Amygdala (tissue), 56 donors: ENCODE measurements at places on chromosomes 2 and 18.

DNA sequence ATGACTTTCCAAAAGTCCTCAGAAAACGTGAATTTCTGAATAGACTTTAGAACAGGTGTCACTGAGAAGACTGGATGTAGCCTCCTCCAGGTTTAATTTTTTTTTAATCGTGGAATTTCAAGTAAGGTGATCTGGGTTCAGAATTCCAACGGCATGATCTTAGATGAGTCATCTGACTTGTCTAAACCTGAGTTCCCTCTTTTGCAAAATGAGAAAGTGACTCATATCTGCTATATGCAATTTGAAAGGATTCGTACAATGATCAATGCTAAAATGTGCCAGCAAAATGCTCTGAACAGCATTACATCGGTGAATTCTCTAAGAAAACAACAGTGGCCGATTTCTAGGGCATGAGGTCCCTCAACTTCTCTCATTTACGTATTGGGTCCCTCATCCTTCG lies 69.1 kb upstream of the ZNF516 start:
- DNase-seq = no peak

DNA sequence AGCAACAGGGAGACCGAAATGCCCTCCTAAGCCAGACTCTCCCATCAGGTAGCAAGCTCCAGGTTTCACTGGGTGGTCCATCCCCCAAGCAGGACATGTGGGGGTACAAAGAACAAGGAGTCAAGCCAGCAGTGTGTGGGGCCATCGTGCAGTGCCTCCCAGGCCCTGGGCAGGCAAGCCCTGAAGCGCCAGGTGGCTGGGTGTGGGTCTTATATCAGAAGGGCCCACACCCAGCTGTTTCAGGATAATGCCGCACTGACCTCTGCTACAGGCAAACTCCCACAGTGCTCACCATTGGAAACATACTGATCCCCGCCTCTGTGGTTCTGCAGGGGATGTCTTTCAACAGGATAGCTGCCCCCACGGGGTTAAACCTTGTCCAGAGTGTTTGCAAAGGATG lies 174.2 kb upstream of the SMAD2 start:
- DNase-seq = no peak

- no peak for DNase-seq
Measured at GRCh38 chr2:183291436-183291835, 167.2 kb downstream of the NUP35 start.

DNA sequence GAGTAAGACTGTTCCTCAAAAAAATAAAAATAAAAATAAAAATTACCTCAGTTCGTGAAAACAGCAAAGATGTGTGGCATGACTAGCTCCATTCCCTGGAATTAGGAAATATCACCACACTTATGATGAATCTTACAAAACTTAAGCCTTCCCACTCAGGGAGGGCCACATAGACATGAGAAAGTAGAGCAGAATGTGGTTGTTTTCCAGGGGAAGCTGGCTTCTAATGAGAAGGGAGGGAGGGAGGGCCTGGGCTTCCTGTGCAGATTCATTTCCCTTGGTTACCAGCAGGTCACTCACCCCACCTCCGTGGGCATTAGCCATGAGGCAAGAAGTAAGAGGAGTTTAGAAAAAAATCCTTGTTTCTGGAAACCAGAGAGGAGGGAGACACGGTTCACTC lies 95.9 kb upstream of the RMDN2 start:
- DNase-seq = no peak

DNA sequence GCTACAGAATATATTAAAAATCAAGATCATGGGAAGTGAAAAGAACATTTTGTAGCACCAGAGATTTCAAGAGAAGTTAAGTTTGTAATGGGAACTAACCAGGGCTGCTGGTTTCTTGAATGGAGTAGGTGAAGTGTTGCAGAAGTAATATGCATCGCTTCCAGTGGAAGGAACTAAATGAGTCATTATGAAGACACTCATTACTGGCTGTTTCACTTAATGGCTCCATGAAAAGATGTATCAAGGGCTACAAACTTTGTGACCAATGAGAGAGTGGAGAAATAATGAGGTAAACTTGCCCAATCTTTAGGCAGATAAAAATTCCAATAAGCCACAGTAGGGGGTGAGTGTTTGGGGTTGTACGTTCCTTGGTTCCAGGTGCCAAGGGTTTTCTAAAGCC lies 380.4 kb upstream of the POU3F3 start:
- no peak for DNase-seq

DNA sequence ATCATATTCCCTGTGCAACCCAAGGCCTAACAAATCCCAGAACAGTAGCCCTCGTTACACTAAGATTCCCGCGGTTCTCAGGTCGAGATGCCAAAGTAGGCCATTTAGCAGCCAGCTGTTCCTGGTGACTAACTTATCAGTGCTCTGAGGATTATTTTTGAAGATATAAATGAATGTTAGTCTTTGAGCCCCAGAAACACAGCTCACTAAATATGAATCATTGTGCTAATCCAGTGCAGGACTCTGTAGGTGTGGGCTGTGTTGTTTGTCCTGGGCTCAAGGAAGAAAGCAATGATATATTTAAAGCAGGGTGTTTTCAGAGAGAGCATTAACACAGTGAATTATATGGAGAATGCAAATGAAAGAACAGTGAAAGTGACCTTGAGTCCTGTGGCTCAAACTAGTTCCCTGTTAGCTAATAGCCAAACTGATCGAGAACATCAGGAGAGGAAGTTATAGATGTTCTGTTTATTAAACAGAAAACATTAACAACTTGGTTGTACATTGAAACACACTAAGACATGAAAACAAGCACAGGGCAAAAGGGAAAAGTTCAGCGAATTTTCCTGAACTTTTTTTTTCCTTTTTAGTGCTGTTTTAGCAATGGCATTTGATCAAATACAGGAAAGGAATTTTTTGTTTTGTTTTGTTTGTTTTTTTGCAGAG lies 228.3 kb downstream of the RNF152 start:
- no peak for DNase-seq

GRCh38 chr2:145155196-145155595 lies 635.3 kb upstream of the ZEB2 start:
- DNase-seq = no peak

GRCh38 chr2:63628403-63628942 lies 39.7 kb downstream of the MDH1 start:
- DNase-seq = no peak

- no peak for DNase-seq
Measured at GRCh38 chr2:110770404-110770958, 38.1 kb downstream of the ACOXL start.

DNA sequence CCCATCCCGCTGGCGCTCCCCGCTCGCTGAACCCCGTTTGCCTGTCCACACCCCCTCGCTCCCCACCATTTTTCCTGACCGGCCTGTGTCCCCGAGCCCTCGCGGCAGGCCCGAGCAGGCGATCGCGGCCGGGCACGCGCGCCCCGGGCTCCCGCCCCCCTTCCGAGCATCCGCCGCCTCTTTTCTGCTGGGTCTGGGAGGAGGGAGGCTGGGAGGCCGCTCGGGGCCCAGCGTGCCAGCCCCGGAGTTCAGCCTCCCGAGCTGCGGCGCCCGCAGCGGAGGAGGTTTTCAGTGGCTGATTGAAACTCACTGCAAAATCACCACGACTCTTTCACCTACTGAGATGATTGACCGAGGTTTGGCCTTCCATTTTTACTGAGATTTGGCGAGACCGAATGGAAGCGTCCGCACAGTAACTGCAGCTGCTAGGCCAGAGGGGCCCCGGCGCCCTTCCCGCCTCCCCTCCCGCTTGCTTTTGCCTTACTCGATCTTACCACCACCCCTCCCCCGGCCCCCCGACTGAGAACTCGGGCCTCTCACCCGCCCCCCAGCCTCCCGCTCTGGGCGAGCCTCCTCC lies 4.8 kb downstream of the SOX11 start:
- DNase-seq = no peak

- peak; percentile 29 for DNase-seq
Measured at GRCh38 chr2:144519934-144520731, at the start of gene ZEB2. TSS of gene ZEB2 (minus strand) at chr2:144520119. CDS start at chr2:144517350, 2,769 bp downstream.

DNA sequence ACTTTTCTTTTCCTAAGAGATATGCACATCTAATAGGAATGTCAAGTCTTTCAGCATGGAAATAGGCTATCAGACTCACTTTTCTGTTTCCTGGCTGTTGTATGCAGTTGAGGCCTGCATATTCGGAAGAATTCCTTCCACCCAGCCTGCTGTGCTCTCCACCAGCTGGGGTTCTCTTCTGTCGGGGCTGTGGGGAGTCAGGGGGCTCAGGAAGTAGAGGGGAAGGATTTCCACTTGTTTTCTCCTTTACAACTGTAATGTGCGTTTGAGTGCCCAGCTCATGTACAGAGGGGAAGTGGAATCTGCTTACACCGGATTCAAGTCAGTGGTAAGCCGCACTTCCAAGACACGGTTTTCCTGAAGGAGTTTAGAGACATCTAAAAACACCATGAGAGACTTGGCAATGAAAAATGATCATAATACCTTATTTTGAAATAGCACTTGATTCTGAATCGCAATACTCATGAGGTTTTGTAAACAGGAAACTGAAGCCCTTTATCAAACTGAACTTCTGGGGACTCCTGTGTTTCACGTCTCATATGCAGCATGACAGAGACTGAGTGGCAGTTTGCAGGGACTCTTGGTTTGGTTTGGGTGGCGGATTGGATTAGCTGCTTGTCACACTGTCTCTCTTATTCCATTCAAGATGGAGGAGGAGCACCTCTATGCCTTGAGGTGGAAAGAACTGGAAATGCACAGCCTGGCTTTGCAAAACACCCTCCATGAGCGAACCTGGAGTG lies 90.4 kb downstream of the MTCL1 start:
- no peak for DNase-seq

- DNase-seq = no peak
Measured at GRCh38 chr2:46569061-46569560, 89.7 kb downstream of the TMEM247 start.

DNA sequence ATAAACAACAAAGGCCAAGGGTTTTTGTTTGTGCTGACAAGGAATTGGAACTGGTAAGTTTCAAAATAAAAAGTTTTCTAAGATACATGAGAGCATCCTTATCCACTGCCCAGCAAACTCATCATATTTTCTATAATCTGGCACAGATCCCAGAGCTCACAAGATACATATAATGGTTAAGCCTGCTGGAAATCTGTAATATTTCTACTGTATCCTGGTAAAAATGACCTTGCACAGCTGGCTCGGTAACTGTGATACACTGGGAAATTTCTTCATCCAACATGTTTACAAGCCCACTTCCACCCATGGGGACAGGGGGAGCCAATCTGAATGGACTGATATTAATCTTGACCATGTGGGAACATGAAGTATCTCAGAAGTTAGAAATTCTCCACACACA lies 425.4 kb upstream of the MMADHC start:
- no peak for DNase-seq

- no peak for DNase-seq
Measured at GRCh38 chr18:39946623-39947061, 2008.4 kb upstream of the PIK3C3 start.

GRCh38 chr2:240287011-240287410 lies 146.6 kb upstream of the OTOS start:
- no peak for DNase-seq

GRCh38 chr2:58447586-58447985 lies 206.5 kb upstream of the FANCL start:
- DNase-seq = no peak

GRCh38 chr2:75525434-75526310 lies 35.1 kb downstream of the EVA1A start:
- DNase-seq = no peak

- DNase-seq = no peak
Measured at GRCh38 chr2:81481994-81482368, 1177.4 kb upstream of the LRRTM1 start.

DNA sequence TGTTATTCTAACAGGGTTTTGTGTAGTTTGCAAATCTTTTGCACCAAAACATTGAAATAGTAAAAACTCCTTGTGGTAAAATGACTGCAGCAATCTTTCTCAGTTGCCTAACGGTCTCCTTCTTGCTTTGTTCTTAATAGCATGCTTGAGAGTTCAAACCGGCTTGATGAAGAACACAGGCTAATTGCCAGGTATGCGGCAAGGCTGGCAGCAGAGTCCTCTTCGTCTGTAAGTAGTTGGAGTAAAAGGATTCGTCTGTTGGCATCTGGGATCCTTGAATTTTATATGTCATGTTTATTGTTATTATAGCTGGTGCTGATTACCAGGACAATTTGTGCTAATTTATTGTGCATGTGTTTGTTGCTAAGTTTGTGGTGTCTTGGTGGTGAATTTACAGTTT lies 138.1 kb downstream of the DTNA start:
- no peak for DNase-seq

- DNase-seq = no peak
Measured at GRCh38 chr18:76658627-76659026, 163.6 kb upstream of the ZNF516 start.

GRCh38 chr18:78873926-78874500 lies 105.6 kb upstream of the SALL3 start:
- DNase-seq = no peak

DNA sequence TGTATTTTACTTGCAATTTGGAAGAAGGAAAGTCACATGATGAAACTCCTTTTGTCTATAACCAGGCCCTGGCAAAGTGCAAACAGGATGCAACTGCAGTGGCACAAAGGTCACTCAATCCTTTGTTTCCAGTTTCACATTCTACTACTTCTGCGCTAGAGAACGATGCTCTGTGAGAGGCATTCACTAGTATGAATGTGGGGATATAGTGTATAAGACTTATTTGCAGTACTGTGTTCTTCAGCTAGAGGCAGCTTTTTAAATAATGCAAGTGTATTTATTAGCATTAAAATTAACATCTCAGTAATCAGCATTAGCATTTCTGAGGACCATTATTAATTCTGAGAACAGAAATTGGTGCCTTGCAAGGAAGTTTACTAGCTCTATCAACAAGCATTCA lies 68.9 kb downstream of the PRPF40A start:
- no peak for DNase-seq

DNA sequence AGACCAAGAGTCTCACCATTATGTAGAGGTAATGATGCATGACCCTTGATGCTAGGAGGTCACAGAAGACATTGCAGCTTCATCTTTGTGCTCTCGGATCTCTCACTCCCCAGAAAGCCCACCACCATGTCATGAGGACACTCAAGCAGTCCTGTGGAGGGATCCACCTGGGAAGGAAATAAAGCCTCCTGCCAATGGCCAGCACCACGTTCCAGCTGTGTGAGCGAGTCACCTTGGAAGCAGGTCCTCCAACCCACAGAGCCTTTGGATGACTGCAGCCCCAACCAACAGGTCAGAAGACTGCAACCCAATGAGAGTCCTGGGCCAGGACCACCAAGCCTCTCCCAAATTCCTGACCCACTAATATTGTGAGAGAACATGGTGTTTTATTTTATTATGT lies 38.4 kb downstream of the CYP26B1 start:
- DNase-seq = no peak

- DNase-seq = no peak
Measured at GRCh38 chr18:77949355-77949973, 699.8 kb downstream of the GALR1 start.

DNA sequence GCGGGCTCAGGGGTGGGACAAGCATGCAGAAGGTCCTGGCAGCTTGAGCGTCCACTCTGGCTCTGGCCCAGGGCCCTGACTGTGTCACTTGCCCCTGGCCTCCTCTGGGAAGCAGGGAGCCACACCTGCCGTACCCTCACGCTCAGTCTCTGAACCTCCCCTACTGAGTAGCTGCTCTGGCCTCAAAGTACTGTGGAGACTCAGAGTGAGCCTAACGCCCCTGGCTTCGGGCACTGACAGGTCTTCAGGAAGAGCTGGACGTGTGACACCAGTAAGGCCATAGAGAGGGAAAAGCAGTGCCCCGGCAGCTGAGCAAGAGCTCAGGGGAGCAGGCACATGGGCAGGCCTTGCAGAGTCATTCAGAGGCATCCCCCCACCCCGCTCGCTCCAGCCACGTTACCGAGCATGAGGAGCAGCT lies 73.3 kb downstream of the SFXN5 start:
- DNase-seq = no peak
